ENCODE measurements at places on chromosomes 7 and 10.

DNA sequence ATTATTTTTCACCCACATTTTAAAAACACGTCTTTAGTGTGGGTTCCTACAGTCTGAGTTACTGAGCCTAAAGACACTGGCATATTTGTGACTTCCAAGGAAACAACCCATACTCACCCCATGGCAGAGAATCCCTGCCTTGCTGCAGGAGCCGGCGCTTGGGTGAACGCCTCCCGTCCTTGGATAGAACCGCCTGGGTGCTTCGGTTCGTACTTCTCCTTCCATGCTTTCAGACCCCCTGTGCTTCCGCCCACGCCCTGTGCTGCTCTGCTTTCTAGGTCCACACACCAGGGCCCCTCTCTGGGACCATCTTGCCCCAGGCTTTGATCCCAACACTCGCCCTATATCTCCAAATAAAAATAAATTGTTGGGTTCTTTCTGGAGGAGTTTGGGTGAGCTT lies 125.8 kb downstream of the PTPRN2 start:
- no peak for DNase-seq

GRCh38 chr10:95253007-95253406 lies 37.8 kb downstream of the PDLIM1 start:
- no peak for DNase-seq

DNA sequence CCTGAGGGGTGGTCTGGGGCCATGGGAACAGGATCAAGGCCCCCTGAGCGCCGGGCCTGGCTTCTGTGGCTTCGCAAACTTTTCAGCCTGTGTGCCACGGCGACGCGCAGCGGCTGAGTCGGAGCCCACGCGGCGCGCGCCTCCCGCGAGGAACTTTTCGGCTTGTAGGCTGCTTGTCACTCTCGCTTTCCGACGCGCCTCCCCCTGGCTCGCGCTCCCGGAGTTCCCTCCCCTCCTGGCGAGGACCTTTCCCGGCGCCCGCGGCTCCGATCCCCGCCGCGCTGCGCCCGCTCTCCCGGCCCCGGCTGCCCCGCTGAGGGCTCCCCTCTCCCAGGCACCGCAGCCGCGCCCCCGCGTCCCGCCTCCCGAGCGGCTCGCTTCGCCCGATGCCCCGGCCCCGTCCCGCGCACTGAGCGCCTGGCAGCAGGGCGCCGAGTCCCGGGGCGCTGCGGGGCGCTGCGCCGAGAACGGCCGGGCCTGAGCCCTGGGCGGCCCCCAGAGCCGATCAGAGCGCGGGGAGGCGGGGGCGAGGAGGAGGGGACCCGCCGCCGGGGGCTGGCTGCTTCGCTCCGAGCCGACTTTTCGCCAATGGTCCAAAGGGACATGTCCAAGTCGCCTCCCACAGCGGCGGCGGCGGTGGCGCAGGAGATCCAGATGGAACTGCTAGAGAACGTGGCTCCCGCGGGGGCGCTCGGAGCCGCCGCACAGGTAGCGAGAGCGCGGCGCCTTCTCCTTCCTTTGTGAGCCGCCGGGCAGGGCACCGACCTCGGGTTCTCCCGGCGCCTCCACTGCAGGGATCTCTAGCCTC lies at the start of gene CACNB2:
Gene CACNB2, plus strand, starts transcription at position 276 of the 808 bp plus-strand sequence.
- DNase-seq: peak; percentile 67

- DNase-seq: no peak
Observed at GRCh38 chr7:41617987-41618386, 84.9 kb downstream of the INHBA start.

DNA sequence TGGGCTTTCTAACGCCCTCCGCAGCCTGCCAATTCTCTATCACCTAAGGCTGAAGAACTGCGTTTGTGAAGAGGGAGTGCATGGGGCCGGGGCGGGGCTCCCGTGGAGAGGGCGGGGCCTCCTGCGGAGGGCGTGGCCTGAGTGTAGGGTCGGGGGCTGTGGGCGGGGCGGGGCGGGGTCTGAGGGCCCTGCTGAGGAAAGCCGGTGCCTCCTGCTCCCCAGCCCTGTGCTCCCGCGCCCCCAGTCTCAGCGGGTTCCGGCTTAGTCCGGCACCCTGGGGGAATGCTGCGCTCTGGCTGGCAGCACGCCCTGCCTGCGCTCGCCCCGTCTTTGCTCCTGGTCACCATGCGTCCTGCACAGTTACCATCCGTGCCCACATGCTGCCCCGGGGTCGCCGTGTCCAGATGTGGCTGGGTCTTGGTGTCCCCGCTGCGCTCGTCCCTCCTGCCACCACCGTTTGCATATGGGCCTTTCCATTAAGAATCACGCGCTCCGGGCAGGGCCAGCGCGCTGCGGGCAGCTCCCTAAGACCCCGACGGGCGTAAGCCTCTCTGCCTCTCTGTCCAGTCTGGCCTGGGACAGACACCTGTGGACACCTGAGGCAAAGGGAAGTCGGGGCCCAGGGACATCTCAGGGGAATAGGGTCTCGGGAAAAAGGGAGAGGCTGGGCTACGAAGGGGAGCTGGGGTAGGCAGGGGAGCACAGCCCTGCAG lies 144.0 kb upstream of the RET start:
- no peak for DNase-seq

DNA sequence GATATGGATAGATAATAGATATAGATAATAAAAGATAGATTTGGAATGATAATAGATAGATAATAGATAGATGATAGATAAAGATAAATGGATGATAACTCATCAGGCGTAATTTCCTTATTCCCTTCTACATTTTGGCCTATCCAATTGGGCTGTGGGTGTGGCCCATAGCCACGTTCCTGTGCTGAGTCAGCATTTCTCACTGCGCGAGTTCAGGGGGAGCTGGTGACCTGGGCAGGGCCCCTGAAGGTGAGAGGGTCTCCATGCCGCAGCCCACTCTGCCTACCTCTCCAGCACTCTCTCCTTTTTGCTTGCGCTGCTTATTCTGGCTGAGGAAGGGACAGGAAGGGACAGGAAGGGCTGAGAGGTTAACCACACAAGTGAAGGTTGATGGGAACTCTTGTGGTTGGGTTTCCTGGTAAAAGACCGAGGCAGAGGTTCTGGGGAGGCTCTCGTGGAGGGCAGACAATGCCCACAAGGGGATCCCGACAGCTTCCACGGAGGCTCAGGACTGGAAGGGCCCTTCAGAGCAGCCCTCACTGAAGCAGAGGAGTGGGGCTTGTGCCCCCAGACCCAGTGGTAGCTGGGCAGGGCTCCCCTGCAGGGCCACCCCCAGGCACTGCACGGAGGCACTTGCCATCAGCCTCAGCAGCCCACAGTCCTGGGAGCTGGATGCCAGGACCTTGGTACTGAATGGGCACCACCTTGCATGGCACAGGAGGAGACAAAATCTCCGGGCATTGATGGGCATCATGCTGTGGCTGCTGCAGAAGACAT lies 247.3 kb upstream of the PITRM1 start:
- no peak for DNase-seq

DNA sequence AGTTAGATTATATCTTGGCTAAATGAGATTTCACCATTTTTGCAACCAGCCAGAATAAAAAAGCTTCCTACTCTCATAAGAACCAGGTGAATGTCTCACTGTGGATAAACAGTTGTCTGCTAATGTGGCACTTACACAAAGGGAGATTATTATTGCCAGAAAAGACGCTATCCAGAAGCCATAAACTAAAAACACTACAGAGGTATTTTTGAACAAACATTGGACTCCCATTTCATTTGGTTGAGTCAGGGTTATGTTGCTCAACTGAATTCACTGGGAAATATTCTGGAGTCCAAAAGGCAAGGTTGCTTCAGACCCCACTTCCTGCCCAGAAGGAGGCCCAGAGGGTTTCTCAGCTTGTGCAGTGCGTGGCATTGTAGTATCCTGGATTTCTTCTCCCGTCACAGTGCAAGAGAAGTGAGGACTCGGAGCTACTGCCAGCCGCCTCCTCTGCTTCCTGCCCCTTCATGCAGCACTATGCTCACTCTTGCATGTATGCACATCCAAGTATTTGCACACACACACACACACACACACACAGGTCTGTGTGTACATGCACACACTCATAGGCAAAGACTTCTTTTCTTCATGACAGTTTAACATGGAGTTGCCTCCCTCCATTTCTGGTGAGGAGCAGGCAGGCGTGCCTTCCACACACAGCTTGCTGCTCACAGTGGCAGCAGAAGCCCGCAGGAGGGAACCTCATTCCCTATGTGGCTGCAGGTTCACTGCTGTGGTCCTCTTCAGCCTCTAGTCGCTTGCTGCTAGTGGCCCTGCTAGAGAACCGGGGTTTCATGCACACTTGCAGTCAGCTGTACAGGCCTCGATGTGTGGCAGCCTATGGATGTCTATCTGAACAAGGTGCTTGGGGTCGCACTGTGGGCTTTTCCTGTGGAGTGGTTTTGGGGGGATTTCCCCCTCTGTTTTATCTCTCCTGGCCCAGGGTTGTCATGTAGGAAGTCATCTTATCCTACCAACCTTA lies 10.1 kb downstream of the DENND10 start:
- peak; percentile 89 for DNase-seq

GRCh38 chr7:19728716-19729115 lies 19.9 kb upstream of the POLR1F start:
- DNase-seq: no peak

DNA sequence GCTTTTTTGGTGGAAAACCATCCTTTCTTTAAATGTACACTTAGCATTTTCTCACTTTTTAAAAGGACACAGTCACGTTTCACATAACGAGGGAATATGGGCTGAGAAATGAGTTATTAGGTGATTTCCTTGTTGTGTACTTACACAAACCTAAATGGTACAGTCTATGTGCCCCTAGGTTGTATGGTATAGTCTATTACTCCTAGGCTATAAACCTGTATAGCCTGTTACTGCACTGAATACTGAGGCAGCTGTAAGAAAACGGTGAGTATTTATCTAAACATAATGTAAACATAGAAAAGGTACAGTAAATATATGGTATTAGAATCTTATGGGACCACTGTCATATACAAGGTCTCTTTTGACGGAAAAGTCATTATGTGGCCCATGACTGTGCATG lies 913.5 kb upstream of the GHITM start:
- DNase-seq: no peak

All from fibroblast of the aortic adventitia (primary cell).